NCI-H2081 (cell line): ENCODE measurements at places on chromosomes 7 and 10.
A peak's percentile ranks its signal among the peaks of the same experiment; 100 is the strongest.

DNA sequence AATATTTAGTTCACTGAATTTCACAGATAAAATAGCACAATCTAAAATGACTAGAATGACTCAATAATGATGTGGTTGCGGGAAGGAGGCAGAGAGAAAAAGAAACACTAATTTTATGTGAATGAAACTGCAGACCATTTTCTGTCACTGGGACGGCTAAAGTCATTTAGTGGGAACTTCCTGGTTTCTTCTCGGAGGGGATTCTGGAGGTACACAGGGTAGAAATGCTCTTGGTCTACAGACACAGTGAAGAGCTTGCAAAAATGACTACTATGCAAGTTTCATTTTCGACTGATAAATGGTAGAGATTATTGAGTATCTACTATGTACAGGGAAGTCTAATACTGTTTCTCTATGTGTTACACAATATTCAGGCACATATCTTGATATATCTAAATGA lies 63.5 kb upstream of the LRRN3 start:
- DNase-seq: no peak

DNA sequence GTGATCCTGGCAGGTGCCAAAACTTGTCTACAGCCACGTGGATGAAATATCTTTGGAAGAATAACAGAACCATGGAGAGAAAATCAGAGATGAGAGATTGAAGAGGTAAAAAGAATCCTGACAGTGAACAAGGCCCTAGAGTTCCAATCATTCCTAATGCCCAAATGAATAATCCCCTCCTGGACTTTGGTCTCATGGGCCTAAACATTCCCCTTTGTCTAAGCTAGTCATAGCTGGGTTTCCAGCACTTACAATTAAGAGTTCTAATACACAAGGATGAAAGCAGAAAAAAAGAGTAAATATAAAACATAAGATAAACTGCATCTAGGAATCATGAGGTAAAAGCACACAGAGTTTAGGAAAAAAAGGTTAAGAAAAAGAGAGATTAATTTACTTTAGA lies 40.2 kb downstream of the ARHGAP12 start:
- no peak for DNase-seq

- peak; percentile 5 for DNase-seq
These were observed 41.4 kb downstream of the GSDME start for GRCh38 chr7:24715661-24716479.

DNA sequence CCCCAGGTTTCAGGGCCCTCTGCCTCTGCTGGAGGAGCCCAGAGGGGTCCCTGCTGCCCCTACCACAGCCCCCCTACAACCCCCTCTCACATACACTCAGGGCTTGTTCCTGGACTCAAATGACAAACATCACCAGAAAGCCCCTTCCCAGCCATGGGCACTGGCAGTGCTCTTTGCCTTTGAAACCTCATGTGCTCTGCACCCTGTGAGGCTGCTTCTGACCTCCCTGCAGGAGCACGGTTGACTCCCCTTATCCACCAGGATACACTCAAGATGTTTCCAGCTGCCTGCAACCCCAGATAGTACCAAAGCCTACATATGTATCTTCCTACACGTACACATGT lies 3.5 kb upstream of the ADIRF start:
- DNase-seq: no peak

GRCh38 chr7:111112439-111112838 lies 21.5 kb downstream of the LRRN3 start:
- no peak for DNase-seq

DNA sequence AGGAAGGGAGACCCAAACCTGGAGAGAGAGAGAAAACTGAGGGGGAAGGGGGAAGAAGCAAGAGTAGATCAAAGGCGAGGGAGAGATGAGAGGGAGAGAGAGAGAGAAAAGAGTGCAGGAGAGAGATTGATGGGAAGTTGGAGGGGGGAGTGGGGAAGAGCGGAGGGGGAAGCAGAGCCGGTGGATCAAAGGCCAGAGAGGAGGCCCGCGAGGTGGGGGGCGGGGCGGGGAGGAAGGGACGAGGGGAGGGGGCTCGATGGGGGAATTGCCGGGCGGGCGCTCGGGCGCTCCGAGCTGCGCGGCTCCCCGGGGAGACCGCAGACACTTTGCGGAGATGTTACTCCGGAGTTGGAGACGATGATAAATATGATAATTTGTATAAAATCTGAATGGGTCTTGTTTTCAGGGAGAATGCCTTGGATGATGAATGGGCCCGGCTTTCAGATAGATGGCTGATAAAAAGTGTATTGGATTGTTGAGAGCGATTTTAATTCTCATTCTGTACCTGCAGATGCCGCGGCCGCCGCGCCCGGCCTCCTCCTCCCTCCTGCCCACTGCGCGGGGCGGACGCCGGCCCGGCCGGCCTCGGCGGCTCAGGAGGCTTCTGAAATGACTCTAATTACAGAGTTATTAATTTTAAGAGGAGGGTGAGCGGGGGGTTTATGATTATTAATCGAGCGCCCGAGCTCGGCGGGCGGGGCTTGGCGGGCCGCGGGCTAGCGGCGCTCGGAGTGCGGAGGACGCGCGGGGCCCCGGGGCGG lies 21.4 kb upstream of the PAX2 start:
- DNase-seq: no peak

DNA sequence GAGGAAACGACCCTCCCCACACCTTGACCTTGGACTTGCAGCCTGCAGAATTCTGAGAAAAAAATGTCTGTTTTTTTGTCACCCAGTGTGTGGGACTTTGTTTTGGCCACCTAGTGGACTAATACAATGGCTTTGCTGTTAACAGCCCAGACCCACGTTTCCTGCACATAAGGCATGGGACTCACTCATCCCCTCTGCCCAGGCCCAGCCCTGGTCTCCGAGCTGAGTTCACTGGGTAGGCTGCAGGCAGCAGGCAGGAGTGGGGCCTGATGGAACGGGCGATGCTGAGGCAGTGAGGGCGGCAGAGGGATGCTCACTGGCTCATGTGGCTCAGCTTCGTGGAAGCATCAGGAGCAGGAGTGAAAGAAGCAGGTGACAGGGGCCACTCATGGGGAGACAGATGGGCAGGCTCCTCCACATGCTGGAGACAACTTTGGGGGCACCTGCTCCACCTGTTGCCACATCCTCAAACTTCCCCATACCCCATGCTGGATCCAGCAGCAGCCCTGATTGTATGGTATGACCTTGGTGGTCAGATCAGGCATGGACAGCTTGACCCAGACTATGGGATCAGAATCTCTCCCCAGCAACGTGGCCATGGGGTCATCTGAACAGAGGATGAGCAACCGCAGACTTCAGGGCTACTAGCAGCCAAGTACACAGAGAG lies 65.8 kb upstream of the ANTXRL start:
- no peak for DNase-seq

- DNase-seq: no peak
These were observed 99.1 kb upstream of the PDGFA start for GRCh38 chr7:618539-619367.

DNA sequence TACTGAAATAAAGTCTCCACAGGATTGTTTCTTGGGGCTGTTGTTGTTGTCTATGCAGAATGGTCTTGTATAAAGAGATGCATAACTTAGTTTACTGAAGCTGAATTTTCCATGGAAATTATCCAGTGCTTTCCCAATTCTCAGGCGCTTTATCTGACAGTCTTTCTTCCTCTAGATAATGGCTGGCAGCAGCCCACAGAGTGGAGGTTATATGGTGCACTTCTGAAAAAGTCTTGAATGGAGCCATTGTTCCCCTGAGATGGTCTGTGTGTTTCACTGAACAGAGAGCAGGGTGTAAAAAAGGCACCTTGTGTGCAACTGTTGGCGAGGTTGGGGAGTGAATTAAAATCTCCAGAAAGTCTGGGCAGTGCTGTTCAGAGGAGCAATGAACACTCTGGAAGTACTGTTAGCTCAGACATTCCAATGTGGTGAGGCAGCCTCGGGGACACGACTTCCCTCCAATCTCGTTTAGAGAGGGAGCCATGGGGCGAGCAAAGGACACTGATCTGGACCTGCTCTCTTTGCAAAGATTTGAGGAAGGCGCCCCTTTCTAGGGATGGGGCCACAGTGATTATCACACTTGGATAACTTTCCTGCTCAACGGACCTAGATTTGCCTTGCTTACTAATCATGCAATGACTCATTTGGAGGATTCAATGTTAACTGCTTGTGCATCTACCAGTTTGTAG lies 2.0 kb upstream of the PLCE1 start:
- no peak for DNase-seq

GRCh38 chr10:77071001-77071511 lies 566.6 kb downstream of the KCNMA1 start:
- no peak for DNase-seq

- DNase-seq: no peak
These were observed 19.1 kb downstream of the BET1 start for GRCh38 chr7:93985101-93985500.

GRCh38 chr10:76547352-76547972 lies 1090.1 kb downstream of the KCNMA1 start:
- DNase-seq: peak; percentile 83

GRCh38 chr10:49094646-49095045 lies 20.7 kb downstream of the VSTM4 start:
- no peak for DNase-seq

DNA sequence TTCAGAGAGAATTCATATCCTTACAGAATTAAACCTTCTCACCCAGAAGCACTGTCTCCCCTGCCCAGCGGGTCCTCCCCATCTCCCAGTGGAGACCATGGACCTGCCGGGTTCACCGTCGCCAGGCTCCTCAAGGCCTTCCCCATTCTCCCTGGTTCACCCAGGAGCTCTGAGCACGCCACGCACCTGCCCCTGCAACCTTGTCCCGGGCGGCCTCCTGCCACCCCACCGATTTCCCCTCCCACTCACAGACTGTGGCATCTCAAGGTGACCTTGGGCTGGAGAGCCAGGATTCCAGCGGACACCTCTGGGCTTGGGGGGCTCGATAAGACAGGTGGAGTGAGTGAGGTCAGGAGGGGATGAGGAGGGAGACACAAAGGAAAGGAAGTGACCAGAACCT lies 135.3 kb downstream of the PTPRN2 start:
- DNase-seq: no peak

- no peak for DNase-seq
These were observed 12.2 kb downstream of the PDZD8 start for GRCh38 chr10:117363028-117363427.

DNA sequence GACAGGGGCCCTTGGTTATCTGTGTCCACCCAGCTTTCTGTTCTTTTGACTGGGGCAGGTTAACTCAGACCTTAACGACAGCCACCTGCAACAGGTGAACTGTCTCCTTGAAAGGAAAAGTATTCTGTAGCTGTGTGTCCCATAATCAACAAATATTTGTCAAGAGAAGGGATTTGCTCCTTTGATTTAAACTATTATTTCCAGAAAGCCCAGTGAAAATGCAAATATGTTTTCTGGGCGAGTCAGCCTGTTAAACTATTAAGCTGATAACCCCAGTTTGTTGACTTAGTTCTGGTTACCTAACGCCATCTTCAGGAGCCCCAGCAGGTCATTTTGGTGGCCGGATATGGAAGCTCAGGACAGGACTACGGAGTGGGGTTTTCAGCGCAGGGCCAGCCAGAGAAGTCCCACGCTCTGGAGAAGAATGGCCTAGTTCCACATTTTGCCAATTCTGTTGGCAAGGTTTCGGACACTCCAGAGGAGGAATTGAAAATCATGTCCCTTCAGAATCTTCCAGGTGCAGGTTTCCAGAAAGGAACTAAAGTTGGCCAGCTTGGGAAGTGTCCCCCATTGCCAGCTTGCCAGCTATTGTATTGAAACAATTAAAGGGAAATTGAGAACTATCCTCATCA lies 54.5 kb downstream of the ADRA2A start:
- no peak for DNase-seq

DNA sequence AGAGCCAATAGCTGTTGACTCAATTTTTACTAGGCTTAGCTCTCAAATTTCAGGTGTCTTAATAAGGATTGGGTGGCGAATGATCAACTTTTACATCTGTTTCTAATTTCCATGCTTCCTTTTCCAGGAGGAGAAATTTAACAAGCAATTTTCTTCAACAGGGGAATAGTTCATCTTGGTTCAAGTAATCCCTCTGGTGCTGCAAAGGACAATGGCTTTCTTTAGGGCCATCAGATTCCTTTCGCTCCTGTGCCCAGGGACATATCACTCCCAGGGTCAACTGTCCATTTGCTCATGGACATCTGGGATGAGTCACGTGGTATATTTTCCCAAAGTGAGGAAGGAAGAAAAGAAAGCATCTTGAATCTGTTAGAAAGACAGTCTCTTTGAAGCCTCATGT lies 313.3 kb downstream of the FRMD4A start:
- no peak for DNase-seq

- no peak for DNase-seq
These were observed 483.1 kb upstream of the NRP1 start for GRCh38 chr10:33817605-33818004.

- no peak for DNase-seq
These were observed 95.9 kb upstream of the TNRC18 start for GRCh38 chr7:5519515-5519928.

- DNase-seq: no peak
These were observed 1456.7 kb upstream of the CELF2 start for GRCh38 chr10:9560976-9561375.

GRCh38 chr10:8042721-8043568 lies 11.5 kb upstream of the GATA3 start:
- DNase-seq: no peak

- DNase-seq: no peak
These were observed 126.3 kb upstream of the NPY start for GRCh38 chr7:24157666-24158065.

DNA sequence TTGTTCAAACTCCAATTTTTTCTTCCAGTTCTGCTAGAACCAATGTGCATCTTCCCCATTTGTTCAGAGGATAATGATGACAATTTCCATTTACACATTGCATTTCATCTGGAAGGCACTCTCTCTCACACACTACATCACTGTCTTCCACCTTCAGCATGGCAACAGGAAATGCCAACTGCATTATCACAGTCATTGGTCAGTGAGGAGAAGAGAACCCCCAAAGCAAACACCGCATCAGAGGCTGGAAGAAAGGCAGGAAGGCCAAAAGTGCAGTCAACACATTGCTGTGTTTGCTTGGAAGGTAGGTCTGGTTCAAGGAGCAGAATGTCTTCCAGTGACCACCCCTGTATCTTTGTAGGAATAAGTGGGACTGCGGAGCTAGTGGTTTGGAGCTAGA lies 192.2 kb upstream of the RHOBTB1 start:
- DNase-seq: no peak

GRCh38 chr10:84329196-84329611 lies 815 bp downstream of the CCSER2 start:
- peak; percentile 30 for DNase-seq

DNA sequence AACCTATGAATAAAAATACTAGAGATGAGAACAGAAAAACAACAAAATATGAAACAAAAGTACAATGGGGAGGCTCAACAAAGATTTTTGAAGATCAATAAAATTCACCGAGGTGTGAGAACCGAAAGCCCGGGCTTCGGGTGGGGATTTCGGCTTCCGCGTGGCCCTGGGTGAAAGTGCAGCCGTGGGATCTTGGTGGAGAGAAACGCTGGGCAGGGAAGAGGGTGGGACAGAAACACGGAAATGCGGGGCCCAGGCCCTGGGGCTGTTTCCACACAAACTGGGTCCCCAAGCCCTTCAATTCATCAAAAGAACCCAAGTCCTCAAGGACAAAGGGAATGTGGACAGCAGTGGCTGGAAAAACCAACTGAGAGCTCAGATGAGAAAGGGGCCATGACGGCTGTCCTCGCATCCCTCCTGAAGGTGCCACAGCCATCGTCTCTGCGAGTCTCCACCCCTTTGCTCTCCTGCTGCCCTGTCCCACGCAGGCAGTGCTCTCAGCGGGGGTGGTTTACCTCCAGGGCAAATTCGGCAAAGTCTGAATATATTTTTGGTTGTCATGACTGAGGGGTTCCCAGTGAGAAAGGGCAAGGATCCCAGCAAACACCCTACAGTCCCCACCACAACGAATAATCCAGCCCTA lies 19.7 kb downstream of the FOXL3 start:
- no peak for DNase-seq

- DNase-seq: no peak
These were observed 26.9 kb downstream of the VPS41 start for GRCh38 chr7:38881947-38882684.
